Ureter (tissue), 1 donor: ENCODE measurements at places on chromosomes 7 and 10.

DNA sequence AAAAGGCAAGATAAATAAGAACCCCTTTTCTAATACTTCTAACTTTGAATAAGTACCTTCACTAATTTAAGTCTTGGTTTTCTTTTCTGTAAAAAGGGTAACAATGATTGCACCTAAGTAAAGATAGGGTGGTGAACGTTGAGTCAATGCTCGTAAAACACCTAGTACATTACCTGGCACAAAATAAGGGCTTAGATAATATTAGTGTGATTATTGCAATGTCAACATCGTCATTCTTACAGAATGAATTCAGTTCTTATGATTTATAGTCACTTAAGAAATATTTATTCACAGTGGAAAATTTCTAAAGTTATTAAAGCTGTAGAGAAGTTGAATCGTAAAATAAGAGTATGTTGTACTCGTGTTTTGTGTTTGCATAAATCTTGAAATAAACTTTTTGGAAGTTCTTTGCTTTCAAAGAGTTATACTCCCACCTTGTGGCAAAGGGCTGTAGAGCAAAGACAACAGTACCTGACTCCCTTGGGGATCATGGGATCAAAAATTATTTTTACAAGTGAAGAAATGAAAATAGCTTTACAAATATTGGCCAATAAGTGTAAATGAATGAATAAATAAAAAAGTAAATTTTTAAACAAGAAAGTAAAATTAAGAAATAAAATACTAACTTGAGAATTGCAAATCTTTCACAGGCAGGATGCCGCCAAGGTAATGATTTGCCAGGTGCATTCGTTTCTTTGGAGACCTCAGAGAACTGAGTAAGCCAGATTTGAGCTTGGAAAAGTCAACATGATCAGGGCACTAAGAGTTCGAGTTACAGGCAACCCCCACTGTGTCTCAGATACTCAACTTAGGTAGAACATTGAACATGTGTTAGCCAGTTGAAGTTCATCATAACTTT lies 285.8 kb upstream of the CACNA2D1 start:
- peak; percentile 32 for DNase-seq

GRCh38 chr7:51366930-51367613 lies 50.5 kb upstream of the COBL start:
- DNase-seq, result peak; percentile 47

- no peak for DNase-seq
Observed at GRCh38 chr7:12571691-12572090, 1.2 kb downstream of the SCIN start.

DNA sequence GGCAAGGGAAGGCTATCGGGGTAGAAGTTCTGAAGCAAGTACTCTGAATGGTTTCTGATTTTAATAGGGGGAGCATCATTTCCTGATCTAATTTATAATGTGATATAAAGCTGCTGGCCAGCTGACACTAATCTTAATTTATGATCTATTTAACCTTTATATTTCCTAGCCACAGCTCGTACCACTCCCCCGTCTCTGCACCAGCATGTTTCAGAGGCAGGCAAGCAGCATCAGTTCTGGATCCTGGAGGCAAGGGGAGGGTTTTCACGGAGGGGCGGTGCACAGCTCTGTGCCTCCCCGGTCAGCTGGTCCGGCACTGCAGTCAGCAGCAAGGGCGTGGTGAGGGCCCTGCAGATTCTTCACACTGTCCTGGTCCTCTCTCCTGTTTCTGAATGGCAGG lies 30.0 kb downstream of the MGMT start:
- no peak for DNase-seq

DNA sequence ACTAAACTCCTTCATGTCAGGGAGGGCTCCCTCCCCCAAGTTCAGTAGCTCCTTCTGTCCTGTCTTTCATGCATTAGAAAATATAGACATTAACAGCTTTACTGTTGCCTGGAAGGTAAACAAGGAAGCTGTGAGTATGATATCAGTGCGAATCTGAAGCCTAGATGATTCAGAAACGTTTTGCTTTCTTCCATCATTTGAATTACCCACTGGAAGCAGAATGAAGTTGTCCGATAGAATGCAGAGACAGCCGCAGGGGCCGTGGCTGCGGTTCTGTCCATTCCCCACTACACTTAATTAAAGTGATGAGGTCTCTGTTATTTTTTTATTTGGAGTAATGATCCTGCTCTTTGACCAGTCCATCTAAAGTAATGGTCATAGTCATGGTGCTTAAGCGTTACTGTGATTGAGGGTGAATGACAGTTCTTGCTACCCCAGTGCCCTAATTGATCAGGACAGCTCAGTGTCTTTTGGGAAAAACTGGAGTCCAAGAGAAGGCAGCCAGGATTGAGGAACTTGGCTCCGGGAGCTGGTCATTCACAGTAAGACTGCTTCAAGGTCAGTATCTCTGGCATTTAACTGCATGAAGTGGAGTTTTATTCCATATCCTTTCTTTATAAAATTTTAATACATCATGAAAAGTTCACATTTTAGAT lies 69.9 kb downstream of the PTPRE start:
- no peak for DNase-seq

GRCh38 chr7:30708983-30709382 lies 26.7 kb upstream of the CRHR2 start:
- DNase-seq, result no peak

DNA sequence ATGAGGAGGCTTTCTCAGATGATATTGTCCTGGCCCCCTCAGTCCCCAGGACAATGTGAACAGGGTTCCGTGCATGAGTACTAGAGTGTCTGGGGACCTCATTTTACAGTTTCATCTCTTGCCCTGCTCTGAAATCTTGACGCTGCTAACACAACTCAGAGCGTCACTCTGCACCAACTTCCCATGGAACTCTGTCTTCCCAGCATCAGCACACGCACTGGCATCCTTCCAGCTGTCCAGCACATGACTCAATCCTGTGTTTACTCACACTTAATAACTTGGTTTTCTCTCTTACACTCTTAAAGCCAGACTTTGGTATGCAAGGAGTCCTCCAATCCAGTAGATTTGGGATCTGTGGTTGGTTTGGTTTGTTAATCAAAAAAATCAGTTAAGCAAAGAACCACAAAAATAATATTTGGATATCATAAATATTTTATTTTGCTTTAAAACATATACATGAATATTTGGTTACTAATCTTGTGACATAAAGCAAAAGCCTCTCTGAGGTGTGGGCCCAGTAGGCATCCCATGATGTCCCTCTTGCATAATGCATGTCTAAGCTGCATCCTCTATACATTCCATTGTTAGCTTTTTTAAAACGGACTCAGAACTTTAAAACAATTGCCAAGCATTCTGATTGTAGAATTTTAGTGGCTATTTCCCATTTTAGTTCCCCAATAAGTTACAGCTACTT lies 131.0 kb downstream of the CXCL12 start:
- no peak for DNase-seq

GRCh38 chr7:5665094-5666025 lies 116.1 kb downstream of the RNF216 start:
- DNase-seq, result peak; percentile 80

- DNase-seq, result no peak
Observed at GRCh38 chr10:30820261-30820991, 190.9 kb upstream of the LYZL2 start.

DNA sequence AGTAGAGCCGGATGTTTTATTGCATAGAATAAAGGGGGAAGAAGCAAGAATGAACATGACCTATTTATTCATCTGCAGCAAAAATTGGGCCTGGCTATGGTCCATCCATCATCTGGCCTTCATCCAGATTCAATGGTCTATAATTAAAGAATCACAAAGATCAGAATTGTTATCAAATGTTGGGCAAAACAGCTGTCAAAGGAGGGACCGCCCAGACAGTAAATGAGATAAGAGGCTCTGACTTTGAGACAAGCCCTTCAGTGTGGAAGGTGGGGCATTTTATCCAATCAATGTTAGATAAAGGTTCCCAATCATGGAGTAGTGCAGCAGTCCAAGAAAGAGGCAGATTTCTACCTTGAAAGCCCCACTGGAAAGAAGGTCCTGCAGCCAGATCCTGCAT lies 153.5 kb downstream of the PARD3 start:
- no peak for DNase-seq

- DNase-seq, result no peak
Observed at GRCh38 chr7:299169-299568, 9.2 kb downstream of the FOXL3 start.

DNA sequence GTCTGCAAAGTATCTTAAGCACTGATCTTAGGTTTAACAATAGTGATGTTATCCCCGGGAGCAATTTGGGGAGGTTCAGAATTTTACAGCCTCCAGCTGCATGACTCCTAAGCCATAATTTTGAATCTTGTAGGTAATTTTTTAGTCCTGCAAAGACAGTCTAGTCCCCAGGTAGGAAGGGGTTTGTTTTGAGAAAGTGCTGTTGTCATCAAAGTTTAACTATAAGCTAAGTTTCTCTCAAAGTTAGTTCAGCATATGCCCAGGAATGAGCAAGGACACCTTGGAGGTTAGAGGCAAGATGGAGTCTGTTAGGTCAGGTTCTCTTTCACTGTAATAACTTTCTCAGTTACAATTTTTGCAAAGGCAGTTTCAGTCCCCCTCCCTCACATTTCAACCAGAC lies 79.0 kb upstream of the LRGUK start:
- no peak for DNase-seq

DNA sequence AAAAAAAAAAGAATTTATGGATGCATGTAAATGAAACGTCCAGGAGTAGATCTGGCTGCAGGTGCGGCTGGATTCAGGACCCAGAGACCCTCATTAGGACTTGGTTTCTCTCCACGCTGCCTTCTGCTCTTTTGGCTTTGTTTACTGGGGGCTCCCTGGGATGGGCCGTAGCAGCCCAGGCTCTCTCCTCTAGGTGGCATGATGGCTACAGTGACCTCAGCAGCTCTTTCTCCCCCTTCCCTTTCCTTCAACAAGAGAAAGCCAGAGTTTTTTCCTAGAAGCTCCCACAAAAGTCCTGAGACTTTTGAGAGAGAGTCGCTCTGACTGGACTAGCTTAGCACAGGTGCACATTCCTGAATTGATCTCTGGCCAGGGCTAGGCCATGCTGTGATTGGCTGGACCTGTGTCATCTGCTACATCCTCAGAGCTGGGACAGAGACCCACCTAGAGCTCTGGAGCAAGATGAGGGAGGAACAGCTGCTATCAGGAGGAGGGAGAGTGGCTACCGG lies 67.8 kb upstream of the PDCD4 start:
- DNase-seq, result no peak

GRCh38 chr7:145845345-145845744 lies 271.3 kb upstream of the CNTNAP2 start:
- no peak for DNase-seq

- no peak for DNase-seq
Observed at GRCh38 chr10:82982110-82982608, 1107.2 kb downstream of the NRG3 start.

GRCh38 chr10:33382216-33382600 lies 47.7 kb upstream of the NRP1 start:
- DNase-seq, result no peak

- peak; percentile 23 for DNase-seq
Observed at GRCh38 chr7:150935149-150935548, 43.0 kb downstream of the KCNH2 start.

DNA sequence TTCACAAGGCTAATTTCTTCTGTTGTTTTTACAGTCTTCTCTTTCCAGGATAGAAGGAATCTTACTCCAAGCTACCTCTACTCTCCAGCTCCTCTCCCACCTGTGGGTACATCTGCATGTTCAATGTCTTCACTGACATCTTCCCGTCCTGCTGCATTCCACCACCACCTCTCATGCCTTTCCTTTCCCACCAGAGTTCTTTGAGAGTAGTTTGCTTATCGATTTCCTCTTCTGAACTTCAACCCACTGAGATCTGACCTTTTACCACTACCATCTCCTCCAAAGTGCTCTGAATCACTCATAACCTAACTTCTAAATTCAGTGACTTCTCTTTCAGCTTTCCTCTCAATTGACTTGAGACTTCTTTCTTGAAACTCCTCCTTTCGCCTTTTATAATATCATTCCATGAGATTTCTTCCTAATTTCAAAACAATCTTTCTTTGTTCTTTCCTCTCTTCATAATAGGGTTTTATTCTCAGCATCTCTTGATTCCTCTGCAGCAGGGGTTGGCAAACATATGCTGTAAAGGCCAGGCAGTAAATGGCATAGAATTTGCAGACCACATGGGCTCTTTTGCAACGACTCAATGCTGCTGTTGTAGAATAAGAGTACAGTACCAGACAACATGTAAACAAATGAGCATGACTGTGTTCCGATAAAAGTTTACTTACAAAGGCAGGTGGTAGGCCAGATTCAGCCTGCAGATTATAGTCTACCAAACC lies 22.1 kb downstream of the ACSL5 start:
- DNase-seq, result no peak

- DNase-seq, result no peak
Observed at GRCh38 chr10:82922046-82922445, 1047.1 kb downstream of the NRG3 start.

DNA sequence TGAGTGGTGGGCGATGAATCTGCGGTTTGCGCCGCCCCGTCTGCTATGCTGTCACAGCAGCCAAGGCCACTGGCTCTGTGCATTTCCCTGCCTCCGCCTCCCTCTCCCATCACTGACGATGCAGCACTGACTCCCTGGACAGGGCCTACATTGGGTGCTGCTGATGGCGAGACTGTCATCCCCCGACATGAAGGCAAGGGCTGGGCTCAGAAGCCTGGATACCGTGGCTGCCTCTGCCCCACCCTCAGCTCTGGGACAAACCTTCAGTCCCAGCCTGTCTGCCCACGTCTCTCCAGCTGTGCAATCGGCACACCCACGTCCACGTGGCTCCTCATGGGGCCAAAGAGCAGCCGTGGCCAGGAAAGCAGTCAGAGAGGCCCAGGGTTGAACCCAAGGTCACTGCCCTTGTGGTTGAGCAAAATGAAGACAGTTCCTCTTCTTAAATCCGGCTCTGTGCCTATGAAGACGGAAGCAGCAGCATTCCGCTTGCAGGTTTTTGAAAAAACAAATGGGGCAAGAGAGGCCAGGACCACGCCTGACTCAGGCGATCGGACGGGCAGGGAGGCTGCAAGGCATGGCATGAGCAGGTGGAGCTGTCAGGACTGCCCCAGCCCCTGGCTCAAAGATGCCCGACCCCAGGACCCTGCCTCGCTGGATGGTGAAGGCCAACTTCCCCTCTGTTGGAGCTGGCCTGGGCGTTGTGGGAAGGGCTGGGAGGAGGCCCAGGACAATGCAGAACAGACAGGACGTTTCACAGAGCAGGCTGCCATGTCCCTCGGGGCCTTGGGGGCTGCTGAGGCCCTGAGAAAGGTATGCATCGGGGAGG lies 517.5 kb downstream of the DNAJB6 start:
- DNase-seq, result peak; percentile 61

DNA sequence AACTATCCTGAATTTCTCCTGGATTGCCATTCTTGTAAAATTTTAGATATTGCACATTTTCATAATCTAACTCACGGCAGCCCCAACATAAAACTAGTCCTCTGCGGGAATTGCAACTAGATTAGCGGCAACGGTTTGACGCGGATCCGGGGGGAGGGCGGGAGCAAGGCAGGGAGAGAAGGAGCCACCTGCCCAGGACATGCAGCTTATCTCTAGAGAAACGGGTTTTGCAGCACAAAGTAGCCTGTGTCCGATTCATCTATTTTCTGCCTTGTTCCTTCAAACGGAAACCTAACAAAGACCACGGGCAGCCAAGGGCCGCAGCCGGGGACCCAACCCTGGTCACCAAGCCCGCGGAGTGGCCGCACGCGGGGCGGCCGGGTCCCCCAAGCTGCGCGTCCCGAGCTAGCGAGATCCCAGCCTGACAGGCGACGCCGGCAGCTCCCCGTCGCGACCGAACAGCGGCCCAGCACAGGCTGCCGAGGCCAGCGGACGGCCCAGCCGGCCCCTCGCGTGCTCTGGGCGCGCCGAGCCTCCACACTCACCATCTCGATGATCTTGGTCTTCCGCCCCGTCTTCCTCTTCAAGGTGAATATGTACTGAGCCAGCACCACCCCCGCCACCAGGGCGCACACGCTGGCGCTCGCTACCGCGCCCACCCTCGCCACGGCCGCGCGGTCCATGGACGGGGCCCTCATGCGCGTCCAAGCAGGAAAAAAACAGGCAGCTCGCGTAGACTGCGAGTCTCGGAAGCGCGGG lies at the start of gene NT5C3A:
Gene NT5C3A (minus strand): TSS at position 754 of the 759 bp plus-strand sequence. CDS start 71 bp downstream, at position 683.
- peak; percentile 48 for DNase-seq
